ENCODE measurements at places on chromosomes 7 and 10.

DNA sequence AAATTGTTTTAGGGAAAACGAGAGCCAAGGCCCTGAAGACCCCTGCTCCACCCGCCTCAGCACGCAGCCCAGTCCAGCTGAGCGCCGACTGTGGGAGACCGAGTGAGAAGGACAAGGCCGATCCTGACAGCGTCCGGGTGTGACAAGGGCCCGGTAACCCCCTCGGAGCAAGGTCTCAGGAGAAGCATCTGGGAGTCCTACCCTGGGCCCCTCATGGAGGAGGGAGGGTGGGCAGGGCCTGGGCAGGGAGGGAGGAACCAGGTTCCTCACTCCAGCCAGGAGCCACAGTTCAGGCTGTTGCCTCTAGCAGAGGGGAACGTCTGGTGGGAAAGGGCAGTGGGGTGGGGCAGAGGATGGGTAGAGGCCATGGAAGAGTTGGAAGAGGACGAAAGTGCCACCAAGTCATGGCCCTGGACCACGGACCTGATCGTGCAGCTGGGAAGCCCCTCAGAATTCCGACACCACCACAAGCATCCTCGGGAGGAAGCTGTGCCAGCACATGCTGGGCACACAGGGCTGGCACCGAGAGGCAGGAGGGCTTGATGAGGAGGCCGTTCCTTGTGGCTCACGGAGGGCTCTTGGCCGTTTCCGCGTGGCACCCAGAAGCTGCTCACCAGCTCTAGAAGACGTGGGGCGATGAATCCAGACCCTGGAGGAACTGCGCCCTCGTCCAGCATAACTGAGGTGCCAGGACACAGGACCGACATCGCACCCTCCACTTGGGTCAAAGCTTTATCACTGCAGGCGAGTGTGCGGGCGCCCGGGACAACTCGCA, 2.2 kb upstream of the KNDC1 start:
- no peak for DNase-seq

DNA sequence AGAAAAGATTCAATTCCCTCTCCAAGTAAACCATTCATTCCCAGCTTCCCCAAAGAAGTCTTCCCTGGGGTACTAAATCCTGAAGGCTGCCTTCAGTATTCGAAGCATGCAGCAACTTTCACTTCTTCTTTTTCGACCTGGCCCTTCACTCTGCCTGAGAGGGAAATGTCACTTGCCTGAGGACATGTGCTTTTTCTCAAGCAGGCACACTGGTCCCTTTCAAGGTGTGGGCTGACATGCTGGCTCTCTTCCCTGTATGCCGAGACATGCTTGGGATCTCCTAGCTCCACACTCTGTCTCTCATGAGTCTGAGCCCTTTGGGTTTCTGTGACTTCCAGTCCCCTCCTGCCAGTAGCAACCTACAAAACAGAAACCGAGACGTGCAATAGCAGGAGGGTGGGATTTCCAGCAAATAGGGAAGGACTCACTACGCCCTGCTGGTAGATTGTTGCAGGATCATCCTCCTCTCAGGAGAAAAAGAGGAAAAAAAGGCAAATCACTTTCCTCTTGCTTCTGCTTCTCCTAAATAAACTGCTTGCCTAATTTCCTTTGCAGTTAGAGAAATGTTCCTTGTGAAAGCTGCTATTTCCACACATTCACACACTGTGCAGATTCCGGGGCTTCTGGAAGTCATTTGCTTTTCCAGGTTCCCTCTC, 33.5 kb downstream of the FIGNL1 start:
- DNase-seq, result no peak

GRCh38 chr7:36663481-36663880, 60.8 kb downstream of the AOAH start:
- DNase-seq, result no peak

GRCh38 chr10:97778452-97779302, 6.9 kb upstream of the SFRP5 start:
- DNase-seq, result no peak

- DNase-seq, result no peak
These were observed 2.1 kb upstream of the FAM3C start for GRCh38 chr7:121398246-121398645.

- no peak for DNase-seq
These were observed 459 bp upstream of the FEZF1 start for GRCh38 chr7:122304996-122305421.

DNA sequence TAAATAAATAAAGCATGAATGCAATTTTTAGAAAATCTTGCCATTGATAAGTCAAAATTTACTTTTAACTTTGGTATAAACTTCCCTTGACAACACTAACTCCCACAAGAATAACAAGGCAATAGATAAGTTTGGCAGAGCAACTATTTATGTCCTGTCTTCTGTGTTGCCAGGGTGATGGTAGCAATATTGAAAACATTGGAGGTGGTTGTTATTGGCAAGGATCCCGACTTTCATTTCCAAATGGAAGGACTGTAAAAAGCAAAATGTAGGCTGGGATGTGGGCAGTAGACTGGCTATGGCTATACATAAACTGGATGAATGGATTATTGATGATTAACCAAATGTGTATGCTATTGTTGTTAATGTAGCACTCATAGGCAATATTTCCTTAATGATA, 134.9 kb upstream of the CACNA2D1 start:
- no peak for DNase-seq

DNA sequence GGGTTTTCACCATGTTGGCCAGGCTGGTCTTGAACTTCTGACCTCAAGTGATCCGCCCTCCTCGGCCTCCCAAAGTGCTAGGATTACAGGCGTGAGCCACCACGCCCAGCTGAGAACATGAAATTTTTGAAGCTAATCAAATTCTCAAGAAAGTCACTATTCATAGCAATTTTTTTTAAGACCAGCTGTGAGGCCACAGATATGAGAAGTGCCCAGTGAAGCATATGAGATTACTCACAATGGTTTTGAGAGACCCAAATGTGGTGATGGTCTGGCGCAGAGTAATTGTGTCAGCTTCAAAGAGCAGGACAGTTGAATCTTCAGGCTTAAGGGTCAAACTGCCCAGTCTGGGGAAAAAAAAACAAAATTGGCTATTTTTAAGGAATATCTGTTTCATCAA, 16.2 kb downstream of the NCOA4 start:
- no peak for DNase-seq

DNA sequence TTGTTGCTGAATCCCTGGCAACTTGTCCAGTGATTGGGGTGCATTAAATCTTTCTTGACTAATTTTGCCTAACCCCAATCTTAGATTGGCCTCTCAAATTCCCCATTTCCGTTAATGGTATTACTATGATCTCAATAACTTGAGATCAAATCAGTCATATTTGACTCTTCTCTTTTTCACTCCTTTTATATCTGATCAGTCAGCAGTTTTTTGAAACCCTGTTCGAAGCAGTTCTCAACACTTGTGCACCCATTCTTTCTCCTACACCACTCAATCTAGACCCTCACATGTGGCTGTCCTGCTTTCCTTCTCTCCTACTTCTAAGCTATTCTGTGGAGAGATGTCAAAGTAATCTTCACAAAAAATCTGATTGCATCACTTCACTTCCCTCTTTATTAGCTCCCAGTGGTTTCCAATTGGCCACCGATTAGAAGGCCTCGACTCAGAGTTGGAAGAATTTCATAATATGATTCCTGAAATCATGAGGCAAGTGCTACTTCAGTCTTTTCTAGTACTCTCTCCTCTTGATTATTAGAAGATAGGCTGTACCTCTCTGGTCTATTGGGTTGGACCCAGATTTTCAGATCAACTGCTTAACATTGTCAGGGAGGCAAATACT, 128.9 kb downstream of the ZNF365 start:
- DNase-seq, result no peak

DNA sequence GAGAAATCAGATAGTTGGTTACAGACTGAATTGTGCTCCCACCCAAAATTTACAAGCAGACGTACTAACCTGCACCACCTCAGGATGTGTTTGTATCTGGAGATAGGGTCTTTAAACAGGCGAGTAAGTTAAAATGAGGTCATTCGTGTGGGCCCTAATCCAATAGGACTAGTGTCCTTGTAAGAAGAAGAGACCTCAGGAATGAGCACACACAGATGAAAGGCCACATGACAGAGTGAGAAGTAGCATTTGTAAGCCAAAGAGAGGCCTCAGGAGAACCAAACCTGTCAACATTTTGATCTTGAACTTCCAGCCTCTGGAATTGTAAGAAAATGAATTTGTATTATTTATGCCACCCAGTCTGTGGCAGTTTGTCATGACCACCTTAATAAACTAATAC, 149.5 kb upstream of the VWC2 start:
- no peak for DNase-seq

DNA sequence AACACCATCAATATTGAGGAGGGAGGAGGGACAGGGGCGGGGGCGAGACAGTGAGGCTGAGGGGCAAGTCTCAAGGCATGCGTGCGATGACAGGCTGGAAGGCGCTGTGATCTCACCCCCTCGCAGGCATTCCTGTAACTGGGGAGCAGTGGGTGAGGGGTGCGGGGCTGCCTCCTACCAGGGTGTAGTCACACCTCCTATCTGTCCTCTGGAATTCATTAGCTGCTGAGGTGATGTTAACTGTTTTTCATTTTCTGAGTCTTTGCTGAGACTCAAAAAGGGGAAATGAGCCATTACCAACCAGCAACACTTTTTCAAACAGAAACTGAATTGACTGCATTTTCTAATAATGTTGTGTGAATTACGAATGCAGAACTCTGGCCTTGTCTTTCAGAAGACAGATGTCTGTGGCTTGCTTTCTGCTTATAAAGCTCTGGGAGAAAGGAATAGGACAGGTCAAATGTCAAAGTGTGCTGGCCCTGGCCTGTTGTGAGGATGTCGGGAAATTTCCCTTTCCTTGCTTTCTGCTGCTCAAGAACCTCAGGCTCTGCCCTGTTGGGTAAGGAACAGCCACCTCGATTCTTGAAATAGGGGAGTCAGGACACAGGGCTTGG, 23.7 kb upstream of the CDH23 start:
- DNase-seq, result no peak

DNA sequence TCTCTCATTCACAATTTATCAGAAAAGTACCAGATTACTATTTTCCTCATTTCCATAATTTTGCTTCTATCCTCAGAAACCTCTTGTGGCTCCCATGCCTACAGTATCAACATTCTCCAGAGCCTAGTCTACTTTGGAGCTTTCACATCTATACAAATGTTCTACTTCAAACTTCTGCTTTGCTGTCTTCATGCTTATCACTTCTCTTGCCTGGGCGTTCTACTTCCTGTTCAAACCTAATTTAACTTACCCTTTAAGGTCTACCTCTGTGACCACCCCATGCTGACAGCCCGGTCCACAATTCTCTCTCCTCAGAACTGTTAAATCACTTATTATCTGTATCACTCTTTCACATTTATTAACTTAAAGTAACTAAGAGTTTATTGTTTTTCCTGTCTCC, 6.1 kb upstream of the PTPN12 start:
- DNase-seq, result no peak

- DNase-seq, result no peak
These were observed 55.9 kb downstream of the RSU1 start for GRCh38 chr10:16761300-16761699.

GRCh38 chr7:30469303-30469702, 9.3 kb downstream of the NOD1 start:
- DNase-seq, result no peak

DNA sequence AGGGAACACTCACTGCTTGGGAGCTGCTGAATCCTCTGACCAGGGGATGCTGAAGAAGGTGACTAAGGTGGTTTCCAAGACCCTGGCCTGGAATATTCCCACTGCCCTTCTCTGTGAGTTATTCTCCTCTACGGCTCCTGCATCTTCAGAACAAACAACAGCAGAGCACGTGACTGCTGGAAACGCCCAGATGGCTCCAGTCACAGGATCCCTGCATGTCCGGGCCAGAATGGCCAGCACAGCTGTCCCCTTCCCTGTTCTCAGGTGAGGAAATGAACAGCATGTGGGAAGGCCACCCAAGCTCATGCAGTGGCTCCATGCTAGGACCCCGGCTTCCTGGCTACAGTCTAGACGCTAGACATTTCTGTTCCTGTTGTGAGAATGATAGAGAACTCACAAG, 43.1 kb downstream of the GHRHR start:
- DNase-seq, result no peak

DNA sequence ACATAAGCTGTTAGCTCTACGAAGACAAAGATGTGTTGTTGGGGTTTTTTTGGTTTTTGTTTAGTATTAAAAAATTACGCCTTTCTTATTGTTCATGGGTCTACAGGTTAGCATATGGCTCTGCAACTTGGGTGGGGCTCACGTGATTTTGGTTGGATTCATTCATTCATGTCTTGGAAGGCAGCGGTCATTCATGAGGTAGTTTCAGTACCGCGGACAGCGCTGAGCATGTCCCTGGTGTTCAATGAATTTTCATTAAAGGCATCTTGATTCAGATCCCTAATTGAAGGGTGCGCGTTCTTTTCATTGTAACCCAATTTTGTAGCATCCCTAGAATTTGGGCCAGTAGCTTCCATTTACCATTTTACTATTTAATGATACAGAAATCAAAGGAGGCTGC, 42.9 kb upstream of the TCERG1L start:
- no peak for DNase-seq

DNA sequence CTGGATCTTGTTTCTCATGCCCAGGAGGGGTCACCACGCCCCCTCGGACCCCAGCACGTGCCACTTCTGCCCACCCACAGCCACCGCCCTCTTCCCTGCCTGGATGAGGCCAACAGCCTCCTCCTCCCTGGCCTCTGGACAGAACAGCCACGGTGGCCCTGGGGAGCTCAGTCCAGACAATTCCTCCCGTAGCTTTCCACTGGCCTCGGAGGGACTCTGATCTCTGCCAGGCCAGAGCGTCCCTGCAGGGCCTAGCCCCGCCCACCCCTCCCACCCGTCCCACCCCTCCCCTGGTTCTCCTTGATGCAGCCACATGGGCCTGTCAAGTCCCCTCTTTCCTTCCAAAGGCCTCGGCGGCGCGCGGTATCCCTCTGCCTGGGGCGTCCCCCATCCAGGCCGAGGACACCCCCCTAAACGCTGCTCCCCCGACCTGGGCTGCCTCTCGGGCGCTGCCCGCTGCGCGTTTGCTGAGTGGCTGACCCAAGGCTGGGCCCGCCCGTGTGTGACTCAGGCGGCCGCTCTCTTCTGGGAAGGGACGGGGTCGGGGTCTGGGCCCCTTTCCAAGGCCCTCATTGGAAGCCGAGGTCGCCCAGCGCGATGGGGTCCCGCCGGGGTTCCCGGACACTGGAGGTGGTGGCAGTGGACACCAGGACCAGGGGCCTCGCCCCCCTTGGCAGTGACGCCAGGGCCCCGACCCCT, 557 bp downstream of the TMEM120A start:
- DNase-seq, result no peak

DNA sequence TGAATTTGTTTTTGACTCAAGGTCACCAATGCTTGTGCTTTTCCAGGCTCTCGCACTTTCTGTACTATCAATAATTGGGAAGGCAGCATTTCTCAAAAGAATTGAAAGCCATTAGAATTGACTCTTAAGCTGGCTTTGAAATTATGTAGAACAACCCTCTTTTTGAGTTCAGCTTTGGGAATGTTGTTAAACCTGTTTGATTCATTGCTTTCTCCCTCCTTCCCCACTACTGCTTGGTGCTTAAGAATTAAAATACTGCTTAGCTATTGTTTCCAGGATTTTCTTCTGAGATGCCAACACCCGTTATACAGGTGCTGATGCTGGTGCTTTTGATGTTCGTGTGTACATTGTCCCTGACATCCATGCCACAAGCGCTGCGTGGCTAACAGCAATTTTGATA, 15.5 kb upstream of the FZD8 start:
- no peak for DNase-seq

GRCh38 chr10:33546031-33546430, 211.6 kb upstream of the NRP1 start:
- no peak for DNase-seq

GRCh38 chr7:149680331-149681025, 92.9 kb downstream of the ZNF467 start:
- DNase-seq, result no peak

Data from CD8-positive, alpha-beta memory T cell (primary cell).